Right renal cortex interstitium (tissue), 3 donors: ENCODE measurements at places on chromosomes 12 and 14. TPM values are rescaled to one million over a fixed set of nuclear protein-coding genes. Genes with fewer than 3 reads are reported as not detected.

DNA sequence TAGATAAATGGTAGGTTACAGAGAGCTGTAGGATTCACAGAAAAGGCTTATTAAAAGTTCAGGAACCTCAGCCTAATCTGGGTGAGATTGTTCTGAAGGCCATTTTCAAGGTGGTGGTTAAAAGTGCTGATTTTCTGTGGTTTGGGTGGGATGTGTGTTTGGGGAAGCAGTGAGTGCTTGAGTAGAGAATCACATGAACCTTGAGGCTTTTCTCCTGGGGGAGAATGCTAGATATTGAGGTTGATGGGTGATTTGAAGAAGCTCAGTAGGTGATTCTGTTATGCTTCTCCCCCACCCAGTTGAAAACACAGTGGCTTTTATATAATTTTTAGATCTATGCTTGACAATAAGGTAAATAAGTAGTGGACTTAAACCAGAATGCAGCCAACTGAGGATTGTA is 420.9 kb downstream of the PCNX1 start:
- DNase-seq = no peak

DNA sequence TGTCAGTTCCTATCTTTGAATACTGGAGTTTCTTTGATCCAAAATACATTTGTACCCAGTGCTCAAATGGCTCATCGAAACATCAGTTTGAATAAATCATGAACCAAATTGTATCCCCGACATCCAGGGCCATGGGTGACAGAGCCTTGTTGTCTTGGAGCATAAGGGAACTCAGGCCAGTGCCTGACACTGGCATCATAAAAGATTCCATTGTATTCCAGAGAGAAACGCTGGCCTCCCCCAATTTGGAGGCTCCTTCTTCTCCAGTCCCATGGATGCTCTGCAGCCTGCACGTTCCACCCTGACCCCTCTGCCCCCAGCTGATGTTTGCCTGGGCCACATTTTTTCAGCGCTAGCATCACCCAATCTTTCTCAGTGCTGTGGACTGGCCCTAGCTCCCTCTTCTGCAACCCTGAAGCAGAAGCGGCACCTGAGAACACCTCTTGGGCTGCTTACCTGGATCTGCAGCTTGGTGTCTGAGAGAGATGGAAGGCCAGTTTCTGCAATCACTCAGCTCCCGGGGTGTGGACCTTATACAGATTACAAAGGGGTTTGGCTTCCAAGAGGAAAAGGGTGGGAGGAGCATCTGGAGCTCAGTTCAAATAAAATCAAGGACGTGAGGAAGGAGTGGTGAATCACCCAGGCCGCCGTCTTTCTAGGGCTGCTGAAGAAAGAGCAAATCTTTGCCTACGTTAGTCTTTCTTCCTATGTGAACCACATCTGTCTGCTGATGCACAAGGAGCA is at the start of gene RNASE1:
Gene RNASE1 (minus strand): TSS at position 504 of the 744 bp plus-strand sequence. CDS start 776 bp downstream, outside the sequence.
- no peak for DNase-seq

DNA sequence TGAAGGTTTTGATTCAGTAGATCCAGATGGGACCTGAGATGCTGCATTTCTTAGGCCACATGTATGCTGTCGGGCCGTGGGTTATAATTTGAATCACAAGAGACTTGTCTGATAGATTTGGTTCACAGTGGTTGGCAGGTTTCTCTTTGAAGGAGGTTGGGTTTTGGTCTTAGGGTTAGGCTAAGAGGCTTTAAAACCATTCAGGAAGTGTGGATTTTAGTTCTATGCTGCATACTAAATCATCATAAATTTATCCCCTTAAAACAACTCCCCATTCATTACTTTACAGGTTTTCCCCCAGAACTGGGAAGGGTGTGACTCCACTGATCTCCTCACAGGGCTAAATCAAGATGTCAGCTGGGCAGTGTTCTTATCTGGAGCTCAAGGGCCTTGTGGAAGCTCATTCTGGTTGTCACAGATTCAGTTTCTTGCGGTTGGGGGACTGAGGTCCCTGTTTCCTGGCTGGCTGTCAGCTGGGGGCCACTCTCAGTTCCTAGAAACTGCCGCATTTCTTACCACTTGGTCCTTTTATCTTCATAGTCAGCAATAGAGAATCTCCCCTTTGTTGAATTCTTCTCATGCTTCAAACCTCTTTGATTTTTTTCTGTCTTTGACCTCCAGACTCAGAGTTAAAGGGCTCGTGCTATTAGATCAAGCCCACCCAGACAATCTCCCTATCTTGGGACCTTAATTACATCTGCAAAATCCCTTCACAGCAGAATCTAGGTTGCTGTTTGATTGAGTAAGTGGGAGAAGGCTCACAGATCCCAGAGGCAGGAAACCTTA is 20.6 kb upstream of the PCNX1 start:
- DNase-seq = no peak

DNA sequence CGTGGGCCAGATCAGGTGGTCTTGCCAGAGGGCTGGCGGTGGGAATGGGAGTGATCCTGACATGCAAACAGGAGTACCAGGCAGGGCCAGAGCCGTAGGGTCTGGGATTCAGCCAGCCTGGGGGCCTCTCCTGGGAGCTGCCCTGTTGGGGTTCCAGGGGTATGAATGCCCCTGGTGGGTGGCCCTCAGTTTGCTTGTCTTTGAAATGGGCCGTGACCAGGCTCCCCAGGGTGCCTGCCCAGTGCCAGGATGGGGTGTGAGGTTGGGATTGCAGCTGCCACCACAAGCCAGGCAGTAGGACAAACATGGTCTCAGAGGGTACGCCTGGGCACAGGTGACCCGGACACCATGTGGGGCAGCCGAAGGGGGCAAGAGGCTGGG is 168.8 kb downstream of the KIF26A start:
- DNase-seq = no peak

Gene SIVA1
- 63.5 TPM for polyA plus RNA-seq

Gene RTL1
- not detected for polyA plus RNA-seq

DNA sequence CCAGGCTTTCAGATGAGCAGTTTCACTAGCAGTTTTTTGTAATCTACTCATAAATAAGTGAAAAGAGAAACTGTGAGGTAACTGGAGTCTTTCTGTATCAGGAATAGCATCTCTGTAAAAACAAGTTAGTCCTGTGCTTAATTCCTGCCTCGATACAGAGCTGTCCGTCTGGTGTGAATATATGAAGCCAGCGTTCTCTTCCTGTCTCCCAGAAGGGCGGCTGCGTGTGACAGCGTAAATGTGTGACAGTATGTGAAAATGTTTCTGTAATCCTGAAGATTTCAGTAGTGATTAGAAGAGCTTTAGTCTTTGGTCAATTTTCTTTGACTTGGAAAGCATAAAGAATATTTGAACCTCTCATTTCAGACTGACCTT is 150.3 kb downstream of the FBXL14 start:
- DNase-seq = no peak

DNA sequence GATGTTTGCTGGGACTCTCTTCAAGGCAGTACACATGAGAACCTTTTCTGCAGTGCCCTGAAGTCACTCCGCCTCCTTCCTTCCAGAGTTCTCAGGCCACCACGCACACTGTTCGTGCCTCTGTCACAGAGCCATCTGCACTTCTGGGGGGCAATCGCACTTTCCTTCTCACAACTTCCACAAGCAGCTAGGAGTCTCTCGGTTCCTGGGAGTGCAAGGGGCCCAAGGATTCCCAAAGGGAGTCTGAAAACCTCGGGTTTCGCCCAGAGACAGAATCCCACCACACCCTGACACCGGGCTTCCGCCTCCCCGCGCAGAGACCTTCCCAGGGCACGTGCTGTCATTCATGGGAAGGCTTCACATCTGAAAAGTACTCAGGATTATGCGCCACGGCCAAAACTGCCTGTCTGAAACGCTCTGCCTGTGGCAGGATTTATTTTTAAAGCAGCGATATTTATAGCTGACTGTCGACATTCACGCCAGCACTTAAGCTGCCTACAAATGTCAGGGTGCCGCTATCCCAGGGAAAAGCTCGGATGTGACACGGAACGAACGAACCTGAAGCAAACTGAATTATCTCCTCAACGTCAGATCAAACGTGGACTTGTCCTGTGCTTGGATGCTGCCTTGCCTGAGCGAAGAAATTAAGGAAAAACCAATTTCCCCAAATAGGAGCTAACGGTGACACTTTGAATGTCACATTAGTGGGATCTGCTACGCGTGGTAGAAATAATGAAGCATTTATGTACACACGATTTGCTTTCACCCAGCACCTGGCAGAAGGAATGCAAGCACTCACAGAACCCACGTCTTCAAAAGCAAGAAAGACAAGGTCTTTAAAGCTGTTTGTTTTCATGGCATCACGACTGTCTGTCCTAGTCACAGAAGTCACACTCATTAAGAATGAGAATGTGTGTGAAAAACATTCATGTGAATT is 154.0 kb downstream of the PIWIL1 start:
- no peak for DNase-seq

Gene POTEM
- polyA plus RNA-seq = not detected

- DNase-seq = no peak
Observed at GRCh38 chr12:41452838-41453407, 264.8 kb downstream of the PDZRN4 start.

- DNase-seq = no peak
Observed at GRCh38 chr14:100888789-100889315, 14.7 kb downstream of the RTL1 start.

DNA sequence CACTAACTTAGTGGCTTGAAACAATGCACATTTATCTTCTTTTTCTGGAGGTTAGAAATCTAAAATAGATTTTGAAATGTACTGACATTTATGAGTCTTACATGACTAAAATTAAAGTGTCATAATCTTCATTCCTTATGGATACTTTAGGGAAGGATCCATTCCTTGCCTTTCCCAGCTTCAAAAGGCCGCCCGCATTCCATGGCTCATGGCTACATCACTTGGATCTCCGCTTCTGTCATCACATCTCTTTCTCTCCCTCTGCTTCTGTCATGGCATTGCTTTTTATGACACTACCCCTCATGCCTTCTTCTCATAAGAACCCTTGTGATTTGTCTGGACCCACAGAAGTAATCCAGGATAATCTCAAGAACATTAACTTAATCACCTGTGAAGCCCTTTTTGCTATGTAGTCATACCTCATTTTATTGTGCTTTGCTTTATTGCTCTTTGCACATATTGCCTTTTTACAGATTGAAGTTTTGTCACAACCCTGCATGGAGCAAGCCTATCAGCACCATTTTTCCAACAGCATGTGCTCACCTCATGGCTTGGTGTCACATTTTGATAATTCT is 66.5 kb downstream of the GARIN6 start:
- no peak for DNase-seq

DNA sequence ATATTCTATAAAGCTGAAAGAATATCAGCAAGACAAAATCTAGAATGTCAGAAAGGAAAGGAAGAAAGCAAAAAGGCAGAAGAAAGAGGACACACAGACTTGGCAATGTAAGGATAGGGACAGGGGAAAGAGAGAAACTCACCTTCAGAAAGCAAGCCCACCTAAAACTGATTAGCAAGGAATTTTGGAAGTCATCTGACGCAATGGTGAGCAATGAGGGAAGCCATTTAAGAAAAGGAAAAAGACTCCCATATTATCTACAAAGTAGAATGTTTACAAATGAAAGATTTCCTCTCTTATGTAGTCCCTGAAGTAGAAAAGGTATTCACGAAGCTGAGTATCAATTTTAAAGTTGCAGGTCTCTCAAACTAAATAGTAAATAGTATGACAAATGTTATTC is 35.2 kb upstream of the FOXG1 start:
- no peak for DNase-seq

Gene SYCP3
- 0.85 TPM for polyA plus RNA-seq

Gene TGM1
- 1.2 TPM for polyA plus RNA-seq

DNA sequence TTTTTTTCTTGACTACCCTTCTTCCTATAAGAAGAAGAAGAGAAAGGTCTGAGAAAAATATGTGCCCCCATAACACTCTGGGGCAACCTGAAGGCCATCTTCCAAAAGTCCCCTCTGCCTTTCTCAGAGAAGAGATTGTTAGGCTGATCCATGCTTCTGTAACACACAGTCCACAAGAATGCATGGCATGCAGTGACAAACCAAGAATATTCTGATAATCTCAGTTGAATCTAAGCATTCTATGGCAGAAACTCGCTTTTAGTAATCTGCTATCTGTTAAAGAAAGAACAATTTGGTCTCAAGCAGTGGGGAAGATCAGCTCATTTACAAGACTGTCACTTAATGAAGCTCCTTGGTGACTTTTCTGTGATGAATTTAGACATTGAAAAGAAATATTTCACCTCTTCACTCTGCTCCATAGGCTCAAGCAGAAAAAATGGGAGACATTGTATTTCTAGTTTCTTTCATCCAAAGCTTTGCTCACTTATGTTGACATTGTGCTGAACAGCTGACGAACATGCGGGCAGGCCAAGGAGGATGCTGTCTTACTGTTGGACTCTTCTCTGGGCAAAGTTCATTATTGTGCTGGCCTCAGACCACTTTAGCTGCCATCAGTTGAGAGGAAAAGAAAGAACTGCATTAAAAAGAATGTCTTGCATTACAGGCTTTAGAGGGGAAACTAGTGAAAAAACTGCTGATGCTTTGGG is 957.1 kb downstream of the DIO2 start:
- DNase-seq = no peak

Gene REM2
- 1.5 TPM for polyA plus RNA-seq

Gene LPAR5
- polyA plus RNA-seq = 0.75 TPM

Gene BATF
- polyA plus RNA-seq = 0.41 TPM

Gene AMDHD1
- polyA plus RNA-seq = 1.3 TPM

DNA sequence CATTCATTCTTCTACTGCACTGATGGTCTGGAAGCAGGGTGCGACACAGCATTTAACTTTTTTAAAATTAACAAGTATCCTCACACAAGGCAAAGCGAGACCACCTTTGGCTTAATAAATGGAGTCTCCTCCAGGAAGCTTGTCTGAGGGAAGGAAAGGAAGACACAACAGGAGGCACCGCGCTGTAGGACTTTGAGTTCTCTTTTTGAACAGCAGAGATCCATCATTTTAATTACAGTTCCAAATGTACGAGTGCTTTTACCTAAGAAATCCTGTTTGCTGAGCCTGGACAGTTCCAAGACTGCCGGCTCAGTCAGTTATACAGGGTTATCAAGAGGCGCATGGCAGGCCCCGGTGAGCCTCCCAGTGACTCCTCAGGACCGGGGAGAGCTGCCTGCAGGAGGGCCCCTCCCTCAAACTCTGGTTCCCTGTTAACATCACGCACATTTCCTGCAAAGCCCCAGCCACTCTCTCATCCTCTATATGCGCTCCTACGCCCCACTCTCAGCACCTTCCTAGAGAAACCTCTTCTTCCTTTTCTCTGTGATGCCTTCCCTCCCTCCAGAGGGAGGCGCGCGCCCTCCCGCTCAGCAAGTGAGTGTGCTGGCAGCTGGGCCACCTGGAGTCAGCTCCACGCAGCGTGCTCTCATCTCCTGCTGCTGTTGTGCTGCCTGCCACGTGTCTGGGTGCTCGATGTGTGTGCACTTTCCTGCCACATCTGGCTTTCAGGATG is 46.1 kb downstream of the STX2 start:
- DNase-seq = no peak

- no peak for DNase-seq
Observed at GRCh38 chr14:37816135-37816534, 220.7 kb downstream of the TTC6 start.
